ENCODE measurements at places on chromosomes 13 and 19.

GRCh38 chr13:113884821-113885220, 20.9 kb upstream of the GAS6 start:
- DNase-seq = no peak

GRCh38 chr13:96898212-96898611, 96.1 kb downstream of the OXGR1 start:
- no peak for DNase-seq

DNA sequence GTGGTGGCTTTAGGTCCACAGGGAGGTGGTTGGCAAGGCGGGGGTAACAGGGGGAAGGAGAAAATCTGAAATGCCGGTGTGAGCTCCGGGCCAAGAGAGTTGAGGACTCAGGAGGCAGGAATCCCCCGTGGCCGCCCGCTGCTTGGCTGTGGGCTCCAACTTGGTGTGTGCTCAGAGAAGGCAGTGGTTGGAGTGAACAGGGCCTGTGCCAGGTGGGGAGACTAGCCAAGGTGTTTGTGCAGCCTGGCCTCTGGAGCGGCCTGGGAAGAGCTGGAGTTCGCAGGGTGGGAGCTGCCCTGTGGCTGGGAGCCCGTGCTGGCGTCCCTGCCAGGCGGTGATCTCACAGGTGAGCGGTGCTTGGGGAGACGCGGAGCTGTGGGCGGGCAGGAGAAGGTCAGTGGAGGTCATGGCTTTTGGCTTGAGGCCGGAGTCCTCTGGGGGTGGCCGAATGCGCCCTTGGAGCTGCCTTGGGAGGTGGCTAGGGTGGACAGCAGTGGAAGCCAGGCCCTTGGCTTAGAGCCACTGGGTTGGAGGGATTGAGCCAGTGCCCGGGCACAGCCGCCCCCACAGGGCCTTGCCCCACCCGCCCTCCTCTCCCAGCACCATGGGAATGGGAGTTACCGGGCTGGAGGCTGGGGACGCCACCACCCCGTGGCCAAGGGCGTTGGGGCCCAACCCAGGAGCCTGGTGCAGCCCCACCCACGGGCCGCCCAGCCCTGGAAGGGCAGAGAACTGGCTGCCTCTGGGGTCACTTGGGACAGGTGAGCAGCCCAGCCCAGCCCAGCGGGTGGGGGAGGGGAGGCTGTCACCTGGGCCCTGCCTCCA, 7.1 kb upstream of the CIRBP start:
- DNase-seq = no peak

GRCh38 chr19:39334444-39334976, 1.3 kb downstream of the GMFG start:
- no peak for DNase-seq

GRCh38 chr19:50702871-50703829, 16.5 kb downstream of the SHANK1 start:
- DNase-seq = no peak

GRCh38 chr13:114222461-114222968, 12.2 kb upstream of the CDC16 start:
- no peak for DNase-seq

GRCh38 chr13:79450110-79450509, 30.8 kb upstream of the NDFIP2 start:
- no peak for DNase-seq

GRCh38 chr19:6484831-6485230, 3.2 kb upstream of the DENND1C start:
- DNase-seq = no peak

DNA sequence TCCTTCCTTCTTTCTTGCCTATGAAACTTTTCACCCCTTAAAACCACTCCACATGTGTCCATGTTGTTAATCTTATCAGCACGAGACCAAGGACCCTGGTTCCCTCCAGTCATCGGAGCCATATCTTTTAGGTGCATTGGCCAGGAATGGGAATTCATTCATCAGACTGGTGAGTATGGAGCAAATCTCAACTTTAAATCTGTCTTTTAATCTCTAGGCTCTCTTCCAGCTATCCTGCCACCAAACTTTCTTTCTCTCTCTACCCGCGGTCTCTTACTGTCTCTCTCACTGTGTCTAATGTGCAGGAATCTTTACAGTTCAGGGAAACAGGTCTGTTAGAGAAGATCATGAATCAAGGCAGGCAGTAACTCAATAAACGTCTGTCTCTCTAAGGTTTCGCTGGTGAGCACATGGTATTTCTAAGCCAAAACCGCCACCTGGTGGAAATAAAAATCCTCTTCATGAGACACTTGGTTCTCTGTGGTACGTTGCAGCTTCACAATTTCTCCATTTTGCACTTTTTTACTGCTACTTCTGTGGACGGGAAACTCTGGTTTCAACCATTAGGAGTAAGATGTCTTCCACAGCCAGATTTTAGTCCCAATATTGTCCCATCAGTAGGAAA, 16.1 kb downstream of the LGALS16 start:
- DNase-seq = no peak

DNA sequence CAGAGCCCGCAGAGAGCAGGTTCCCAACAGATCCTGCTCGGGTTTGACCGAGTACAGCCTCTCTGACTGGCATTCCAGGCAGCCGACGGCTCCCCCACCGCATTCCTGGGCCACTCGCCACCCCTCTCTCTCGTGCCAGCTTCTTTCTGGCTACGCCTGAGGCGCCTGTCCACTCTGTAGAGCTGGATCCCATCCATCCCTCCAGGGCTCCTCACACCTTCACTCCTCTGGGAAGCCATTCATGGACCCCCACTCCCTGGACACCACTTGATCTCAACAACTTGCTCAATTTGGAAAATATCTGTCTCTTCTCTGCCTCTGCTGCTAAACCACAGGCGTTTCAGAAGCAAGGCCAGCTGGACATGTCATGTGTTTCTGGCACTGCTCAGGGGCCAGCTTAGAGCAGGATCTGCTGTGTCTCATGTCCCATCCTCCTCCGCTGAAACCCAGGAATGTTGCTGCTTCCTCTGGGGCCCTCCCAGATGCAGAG, 30.6 kb upstream of the ATP1A3 start:
- DNase-seq = no peak

DNA sequence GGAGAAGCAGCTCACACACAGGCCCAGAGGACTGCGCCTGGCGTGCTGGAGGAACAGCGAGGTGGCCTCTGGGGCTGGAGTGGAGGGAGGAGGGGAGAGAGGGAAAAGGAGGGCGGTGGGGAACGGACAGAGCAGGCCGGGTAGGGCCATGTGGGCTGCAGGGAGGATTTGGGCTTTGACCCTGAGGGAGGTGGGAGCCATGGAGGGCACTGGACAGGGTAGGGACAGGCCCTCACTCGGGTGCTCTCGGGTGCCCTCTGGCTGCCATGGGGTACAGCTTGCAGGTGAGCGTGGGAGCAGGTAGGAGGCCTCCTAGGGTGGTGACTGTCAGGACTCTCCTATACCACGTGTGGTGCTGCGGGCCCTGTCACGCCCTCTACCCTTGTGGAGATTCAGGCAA, 22.8 kb downstream of the PLIN4 start:
- DNase-seq = no peak

- no peak for DNase-seq
Measured at GRCh38 chr19:35249146-35249847, 495 bp downstream of the LSR start.

- no peak for DNase-seq
Measured at GRCh38 chr13:97338571-97338970, 95.4 kb upstream of the RAP2A start.

GRCh38 chr19:58498316-58499020, 13.3 kb downstream of the SLC27A5 start:
- no peak for DNase-seq

GRCh38 chr19:23440207-23440606, 44.9 kb upstream of the ZNF91 start:
- no peak for DNase-seq

DNA sequence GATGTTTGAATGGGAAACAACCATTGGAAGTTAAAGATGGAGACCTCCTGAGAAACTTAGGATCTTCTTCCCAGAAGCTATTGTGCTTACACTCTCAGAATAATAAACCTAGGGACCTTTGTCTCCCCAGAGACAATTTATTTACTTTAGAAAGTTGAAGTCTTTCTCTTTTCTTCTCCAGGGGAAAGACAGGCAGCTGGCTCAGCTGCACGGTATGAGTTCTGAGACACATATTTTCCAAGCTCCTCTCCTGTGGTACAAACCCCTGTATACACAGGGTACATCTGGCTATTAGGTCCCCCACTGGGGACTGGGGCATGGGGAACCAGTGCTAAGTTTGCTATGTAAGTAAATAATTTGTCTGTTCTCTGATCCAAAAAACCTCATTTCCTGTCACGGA, 67.5 kb upstream of the POSTN start:
- DNase-seq = no peak

- no peak for DNase-seq
Measured at GRCh38 chr19:49415102-49415809, 8.0 kb downstream of the PTH2 start.

DNA sequence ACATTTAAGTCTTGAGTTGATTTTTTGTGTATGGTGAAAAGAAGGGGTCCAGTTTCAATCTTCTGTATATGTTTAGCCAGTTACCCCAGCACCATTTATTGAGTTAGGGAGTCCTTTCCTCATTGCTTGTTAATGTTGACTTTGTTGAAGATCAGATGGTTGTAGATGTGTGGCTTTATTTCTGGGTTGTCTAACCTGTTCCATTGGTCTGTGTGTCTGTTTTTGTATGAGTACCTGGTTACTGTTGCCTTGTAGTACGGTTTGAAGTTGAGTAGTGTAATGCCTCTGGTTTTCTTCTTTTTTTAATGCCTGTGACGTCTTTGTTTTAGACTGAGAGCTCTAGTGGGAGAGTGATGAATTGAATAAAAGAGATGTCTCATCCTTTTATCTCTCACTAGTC, 83.2 kb downstream of the NBEA start:
- DNase-seq = no peak

DNA sequence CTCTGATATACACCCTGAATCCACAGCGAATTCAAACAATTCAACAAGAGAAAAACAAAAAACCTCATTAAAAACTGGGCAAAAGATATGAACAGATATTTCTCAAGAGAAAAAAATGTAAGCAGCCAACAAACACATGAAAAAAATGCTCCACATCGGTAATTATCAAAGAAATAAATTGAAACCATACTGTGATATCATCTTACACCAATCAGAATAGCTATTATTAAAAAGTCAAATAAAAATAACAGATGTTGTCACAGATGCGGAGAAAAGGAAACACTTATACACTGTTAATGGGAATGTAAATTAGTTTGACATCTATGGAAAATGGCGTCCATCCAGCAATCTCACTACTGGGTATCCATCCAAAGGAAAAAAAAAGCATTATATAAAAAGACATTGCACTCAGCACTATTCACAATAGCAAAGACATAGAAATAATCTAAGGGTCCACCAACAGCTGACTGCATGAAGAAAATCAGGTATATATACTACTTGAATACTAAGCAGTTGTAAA, 1495.0 kb upstream of the PCDH20 start:
- no peak for DNase-seq
